ENCODE measurements at places on chromosomes 1 and 21. TPM values are rescaled to one million over a fixed set of nuclear protein-coding genes. Genes with fewer than 3 reads are reported as not detected.

The KCNN3 gene
- 0.28 TPM for total RNA-seq

The DIO1 gene
- not detected for total RNA-seq

The AMY1A gene
- total RNA-seq: not detected

The RGS8 gene
- total RNA-seq: not detected

The CLCA1 gene
- total RNA-seq: 0.08 TPM

The ACTA1 gene
- 1.3 TPM for total RNA-seq

DNA sequence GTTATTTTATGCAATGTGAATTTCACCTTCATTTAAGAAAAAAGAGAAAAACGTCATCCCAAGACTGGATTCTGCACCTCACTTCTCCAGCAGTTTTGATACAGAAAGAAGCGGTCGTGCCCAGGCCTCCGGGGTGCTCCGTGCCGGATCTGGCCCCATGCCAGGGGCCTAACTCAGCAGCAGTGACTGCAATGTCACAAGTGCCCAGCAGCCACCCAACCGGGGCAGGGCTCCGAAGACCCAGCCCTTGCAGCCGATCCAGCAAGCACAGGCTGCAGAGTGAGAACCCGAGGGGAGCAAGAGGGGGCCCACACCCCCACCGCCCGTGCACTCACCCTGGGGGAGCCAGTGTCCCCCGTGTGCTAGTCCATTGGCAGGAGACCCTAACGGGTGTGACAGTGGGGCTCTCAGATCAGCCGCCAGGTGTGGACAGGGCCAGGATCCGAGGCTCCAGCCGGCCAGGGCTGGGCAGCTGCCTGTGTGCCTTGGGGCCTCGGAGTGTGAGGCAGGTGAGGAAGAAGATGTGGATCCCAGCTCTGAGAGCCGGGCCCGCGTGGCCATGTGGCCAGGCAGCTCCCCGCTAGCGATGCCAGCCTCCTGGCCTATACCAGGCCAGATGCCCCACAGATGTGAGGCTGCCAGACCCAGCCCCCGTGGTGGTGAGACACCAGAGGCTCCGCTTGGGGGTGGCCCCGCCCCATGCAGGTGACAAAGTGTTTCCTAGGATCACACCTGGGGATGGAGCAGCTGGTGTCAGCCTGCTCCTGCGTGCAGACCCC, 60.6 kb downstream of the MEGF6 start:
- no peak for ATAC-seq

DNA sequence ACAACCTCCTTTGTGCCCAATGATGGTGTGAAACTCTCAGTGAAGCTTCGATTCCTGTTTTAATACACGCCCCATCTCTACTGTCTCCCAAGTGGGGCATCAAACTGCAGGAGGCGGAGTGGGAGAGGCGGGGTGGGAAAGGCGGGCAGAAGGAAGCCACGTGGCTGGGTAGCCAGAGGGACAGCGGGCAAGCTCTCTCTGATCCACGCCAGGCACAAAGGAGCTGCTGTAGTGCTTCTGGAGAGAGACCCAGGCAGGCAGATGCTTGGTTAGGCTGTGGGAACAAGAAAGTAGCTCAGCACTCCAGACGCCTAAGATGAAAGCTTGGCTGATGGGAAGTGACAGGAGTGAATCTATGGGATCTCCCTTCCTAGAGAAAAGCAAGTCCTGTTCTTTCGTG, 25.7 kb downstream of the TRIM67 start:
- no peak for ATAC-seq

DNA sequence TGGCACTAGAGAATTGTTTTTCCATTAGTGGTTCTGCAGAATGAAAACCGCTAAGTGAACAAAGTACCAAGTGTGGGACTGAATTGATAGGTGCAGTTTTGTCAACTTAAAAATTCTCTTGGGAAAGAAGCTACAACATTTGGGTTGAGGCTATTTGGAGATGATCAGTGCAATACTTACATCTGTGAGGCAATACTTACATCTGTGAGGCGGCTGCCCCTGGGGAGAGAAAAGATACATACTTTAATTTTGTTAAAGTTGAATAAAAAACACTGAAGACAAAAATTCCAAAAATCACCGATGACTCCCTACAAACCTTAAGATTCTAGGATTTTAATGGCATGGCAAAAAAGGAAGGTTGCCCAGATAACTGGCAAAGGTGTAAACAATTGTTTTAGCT, 1.7 kb downstream of the CFAP410 start:
- no peak for ATAC-seq

GRCh38 chr1:18011703-18012102, 95.9 kb upstream of the IGSF21 start:
- no peak for ATAC-seq

GRCh38 chr1:183912265-183912886, 107.5 kb downstream of the RGL1 start:
- ATAC-seq: no peak

- peak; percentile 96 for ATAC-seq
These were observed 57.8 kb upstream of the LRRC8D start for GRCh38 chr1:89762779-89763648.

DNA sequence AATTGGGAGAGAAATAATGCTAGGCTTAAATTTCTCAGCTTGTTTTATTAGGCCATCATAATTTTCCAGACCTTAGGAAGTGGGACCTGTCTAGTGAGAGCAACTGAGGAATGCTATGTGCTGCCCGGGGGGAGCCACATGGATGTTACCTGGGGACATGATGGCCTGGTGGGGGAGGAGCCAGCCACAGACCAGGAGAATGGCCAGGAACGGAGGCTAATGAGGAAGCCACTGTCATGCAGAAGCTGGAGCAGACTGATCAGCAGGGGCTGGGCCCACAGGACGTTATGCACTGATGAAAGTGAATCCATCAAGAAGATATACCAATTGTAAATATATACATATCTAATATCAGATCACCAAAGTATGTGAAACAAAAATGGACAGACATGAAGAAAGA, 4.6 kb upstream of the KRTAP10-1 start:
- ATAC-seq: no peak

DNA sequence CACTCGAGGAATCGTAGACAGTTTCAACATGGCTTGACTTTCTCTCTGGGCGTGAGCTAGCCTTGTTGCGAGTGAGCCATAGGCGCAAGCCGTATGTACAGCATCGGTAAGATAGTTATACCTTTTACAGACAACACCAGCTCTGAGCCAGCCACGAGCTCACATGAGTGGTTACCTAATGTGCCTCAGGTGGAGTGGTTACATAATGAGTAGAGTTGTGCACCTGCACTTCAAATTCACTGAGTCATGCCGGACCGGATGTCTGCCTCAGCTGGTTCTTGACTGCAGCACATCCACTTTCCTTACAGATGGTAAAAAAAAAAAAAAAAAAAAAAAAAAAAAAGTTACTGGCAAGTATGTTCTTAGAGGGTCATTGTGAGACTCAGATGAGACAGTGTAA, 360.4 kb upstream of the NR5A2 start:
- no peak for ATAC-seq

DNA sequence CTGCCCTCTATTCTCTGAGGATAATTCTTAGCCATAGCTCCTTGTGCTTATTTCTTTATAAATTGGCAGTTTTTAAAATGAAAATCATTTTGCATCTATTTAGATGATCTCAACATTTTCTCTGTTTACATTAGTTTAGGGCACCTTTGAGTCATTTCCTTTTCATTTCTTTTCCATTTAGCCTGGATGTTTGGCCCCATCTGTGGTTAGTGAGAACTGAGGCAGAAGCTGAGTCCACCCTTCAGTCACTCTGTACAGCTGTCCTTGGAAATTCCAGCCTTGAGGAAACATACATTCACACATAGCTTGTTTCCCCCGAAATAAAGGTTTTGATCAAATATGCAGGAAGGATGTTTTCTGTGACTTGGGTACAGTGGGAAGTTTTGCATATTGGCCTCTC, 123.7 kb downstream of the NTNG1 start:
- ATAC-seq: no peak

- peak; percentile 88 for ATAC-seq
These were observed 365.7 kb upstream of the USP24 start for GRCh38 chr1:55580845-55581332.

- no peak for ATAC-seq
These were observed 184.8 kb upstream of the RAB4A start for GRCh38 chr1:229086091-229086490.

- no peak for ATAC-seq
These were observed 3.6 kb upstream of the ADAMTSL4 start for GRCh38 chr1:150545486-150546032.

DNA sequence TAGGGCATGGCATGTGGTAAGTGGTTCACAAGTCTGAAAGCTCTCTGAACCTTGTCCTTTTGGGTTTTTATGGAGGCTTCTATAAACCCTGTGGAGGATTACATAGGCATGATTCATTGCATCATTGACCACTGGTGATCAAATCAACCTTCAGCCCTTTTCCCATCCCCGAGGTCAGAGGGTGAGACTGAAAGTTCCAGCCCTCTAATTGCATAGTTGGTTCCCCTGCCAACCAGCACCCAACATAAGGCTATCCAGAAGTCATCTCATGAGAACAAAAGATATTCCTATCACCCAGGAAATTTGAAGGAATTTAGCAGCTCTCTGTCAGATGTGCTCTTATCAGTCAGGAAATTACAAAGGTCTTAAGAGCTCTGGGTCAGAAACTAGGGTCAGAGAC, 89.5 kb upstream of the ARTN start:
- ATAC-seq: no peak

GRCh38 chr1:24498589-24498988, 4.0 kb upstream of the RCAN3 start:
- no peak for ATAC-seq

DNA sequence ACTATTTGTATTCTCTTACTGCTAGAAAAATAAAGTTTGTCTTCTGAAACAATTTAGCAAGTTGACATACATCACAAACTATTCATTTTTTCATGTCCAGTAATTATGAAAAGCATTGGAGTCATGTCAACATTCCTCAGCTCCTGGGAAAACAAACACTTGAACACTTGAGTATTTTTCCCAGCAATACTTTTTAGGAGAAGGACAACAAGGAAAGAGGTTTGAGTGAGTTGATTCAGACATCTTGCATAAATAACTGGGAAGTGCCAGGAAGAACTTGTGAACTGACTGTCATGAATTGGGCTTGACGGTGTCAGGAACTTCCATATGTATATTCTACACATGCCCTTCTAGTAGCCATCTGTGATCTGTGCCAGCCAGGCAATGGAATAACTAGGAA, 195.6 kb downstream of the HMCN1 start:
- no peak for ATAC-seq

- no peak for ATAC-seq
These were observed 2.1 kb upstream of the CD58 start for GRCh38 chr1:116572771-116573430.

- peak; percentile 66 for ATAC-seq
These were observed 3.0 kb upstream of the RGS2 start for GRCh38 chr1:192805832-192806323.

GRCh38 chr1:204292740-204293139, 67.0 kb downstream of the PLEKHA6 start:
- no peak for ATAC-seq

DNA sequence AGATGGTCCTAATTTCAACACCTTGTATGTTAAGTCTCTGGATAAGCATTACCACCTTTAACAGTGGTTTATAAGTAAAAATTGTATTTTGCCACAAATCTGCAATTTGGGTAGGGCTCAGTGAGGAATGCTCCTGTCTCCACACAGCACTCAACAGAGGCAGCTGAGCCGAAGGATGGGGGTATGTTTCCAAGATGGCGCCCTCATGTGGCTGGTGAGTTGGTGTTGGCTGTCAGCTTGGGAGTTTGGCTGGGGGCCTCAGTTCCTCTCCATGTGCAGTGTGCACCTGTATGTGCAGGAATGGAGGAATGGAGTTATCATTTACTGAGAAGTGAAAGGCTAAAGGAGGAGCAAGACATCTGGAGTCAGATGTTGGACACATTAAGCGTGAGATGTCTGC, 136.8 kb downstream of the GABPA start:
- ATAC-seq: no peak
